ENCODE measurements at places on chromosomes 4 and X.

DNA sequence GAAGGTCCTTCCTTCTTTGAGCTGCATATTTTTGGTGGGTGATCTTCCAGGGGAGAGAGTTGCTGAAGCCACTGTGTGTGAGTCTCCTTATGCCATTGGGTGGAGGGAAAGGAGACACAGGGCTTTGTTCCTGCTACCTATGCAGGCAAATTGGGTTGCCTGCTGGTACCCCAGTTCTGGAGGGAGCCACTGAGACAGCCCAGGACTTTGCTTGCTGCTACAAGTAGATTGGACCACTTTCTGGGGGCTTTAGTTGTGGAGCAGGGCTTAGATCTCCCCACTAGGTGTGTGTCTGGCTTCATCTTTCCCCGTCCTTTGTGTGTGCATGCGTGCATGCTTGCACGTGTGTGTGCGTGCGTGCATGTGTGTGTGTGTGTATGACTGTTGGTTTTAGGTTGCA is 10.0 kb downstream of the CITED1 start:
- DNase-seq, result no peak

- peak; percentile 5 for DNase-seq
These were observed at the start of gene OPHN1 for GRCh38 chrX:68433155-68433980. Gene OPHN1, minus strand, starts transcription at chrX:68433495. Its CDS starts 475 bp downstream, at chrX:68433020.

- DNase-seq, result no peak
These were observed 42.3 kb downstream of the SRPX start for GRCh38 chrX:38178396-38178795.

- DNase-seq, result no peak
These were observed 53.6 kb upstream of the MSX1 start for GRCh38 chr4:4805887-4806286.

GRCh38 chrX:74297766-74298165 is 6.2 kb upstream of the ZCCHC13 start:
- no peak for DNase-seq

DNA sequence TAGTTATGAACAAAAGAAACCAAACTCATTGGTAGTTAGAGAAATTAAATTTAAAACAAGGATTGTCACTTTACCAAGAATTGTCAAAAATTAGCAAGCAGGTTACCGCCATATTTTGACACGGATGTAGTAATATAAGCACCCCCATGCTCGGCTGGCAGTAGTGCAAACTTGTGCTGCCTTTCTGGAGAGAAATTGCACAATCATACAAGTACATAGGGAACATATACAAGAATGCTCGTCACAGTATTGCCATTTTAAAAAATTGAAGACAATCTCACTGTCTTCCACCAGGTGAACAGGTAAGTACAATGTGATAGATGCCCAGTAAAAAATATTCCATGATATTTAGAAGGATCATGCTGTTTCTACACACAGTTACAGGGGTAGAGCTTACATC is 55.6 kb upstream of the SLC39A8 start:
- no peak for DNase-seq

- DNase-seq, result no peak
These were observed 28.8 kb downstream of the AMELX start for GRCh38 chrX:11321986-11322385.

GRCh38 chrX:148426467-148426866 is 74.0 kb upstream of the AFF2 start:
- no peak for DNase-seq

DNA sequence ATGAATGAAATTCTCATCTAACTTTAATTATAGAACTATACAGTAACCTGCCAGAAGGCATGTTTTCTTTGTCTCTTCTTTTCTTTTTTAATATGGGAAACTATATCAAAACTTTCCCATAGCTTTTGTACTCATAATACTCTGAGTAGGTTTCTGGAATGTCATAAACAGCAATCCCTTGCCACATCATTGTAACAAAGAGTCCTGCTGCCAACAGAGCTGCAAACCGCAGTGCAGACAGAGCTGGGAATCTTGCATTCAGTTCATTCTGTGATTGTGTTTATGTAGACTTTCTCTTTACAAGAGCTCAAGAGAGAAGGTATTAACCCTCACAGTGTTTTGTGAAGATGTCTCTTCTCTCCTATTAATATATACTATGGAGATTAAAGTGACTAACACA is 304.4 kb upstream of the SLIT2 start:
- no peak for DNase-seq

DNA sequence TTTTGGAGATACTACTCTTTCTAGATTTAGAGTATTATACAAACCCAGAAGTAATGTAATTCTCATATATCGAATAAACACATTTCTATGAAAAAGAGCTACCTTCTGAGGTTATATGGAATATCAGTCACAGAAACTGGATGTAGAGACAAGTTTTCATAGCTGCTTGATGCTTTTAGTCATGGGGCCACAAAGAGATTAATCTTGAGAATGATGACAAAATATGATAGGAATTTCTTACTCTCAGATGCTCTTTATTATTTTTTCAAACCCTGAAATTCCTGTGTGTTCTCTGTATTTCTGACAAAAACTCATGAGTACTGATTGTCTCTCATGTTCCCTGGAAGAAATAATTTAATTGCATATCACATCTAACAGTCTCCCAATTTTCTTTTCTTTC is 662.5 kb downstream of the RAPGEF2 start:
- no peak for DNase-seq
